NCI-H774 (cell line): ENCODE measurements at places on chromosomes 2 and 18.

- no peak for DNase-seq
These were observed 260.0 kb upstream of the HS6ST1 start for GRCh38 chr2:128578406-128579390.

DNA sequence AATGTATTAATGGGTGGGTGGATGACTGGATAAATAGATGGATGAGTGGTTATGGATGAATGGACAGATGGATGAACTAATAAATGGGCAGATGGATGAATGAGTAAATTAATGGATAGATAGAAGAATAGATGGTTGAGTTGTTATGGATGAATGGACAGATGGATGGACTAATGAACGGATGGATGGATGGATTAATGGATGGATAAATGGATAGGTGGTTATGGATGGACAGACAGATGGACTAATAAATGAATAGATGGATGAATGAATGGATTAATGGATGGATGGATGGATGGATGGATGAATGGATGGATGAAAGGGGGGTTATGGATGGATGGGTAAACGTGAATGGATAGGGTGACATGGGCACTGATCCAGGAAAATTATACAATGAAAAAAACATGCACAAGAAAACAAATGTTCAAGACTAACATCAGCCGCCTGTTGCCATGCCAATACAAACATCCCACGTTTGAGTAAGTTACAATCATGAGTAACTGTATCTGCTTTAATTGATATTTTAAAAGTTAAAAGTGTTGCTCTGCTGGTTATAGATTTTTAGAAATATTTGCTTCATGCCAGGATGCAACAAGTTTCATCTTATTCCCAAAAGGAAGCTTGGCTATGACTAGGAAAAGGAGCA, 20.8 kb downstream of the PXDN start:
- no peak for DNase-seq

DNA sequence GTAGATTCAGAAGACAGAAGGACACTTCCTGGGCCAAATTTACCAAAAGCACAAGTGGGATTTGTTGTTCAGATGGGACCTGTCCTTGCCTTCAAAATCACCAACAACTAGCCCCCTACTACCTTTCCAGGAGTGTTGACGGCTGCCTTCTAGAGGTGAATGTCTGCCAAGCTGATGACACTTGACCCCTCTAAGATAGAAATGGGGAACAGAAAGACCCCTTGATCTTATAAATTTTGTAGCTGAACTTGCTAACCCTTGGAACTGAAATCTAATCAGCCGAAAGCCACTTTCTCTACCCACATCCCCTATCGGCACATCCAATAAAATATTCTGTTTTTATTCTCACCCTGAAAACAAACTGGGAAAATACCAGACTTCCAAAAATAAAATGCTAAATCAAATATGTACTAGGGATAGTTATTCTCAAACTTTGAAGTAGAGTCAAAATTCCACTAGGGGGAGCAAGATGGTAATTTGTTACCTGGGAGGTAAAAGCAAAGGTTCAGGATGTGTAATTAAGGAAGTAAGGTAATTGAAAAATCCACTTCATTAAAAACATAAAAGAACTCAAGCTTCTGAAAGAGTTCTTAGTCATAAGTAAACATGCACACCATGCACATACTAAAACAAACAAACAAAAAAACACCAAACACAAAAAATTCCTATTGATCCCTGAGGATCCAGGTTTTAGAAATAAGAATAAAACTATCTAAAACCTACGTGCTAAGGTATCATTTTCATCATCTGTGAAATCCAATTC, 119.2 kb downstream of the ANKRD44 start:
- DNase-seq, result peak; percentile 38

- no peak for DNase-seq
These were observed 889.1 kb upstream of the NRXN1 start for GRCh38 chr2:51921076-51921475.

DNA sequence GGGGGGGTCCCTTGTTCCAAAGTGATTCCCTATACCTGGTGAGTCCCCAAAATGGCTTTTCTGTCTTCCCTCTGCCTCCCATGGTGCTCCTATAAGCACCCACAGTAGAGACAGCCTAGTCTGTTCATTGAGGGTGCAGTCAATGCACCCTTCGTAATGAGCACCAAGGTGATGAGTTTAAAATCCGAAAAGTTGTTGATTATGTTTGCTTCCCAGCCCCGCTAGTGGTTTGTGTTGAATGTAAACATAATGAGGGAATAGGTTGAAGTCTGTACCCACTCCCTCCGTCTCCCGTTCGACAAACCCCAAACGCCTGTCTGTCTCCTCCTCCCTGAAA, 2.3 kb downstream of the FOSL2 start:
- DNase-seq, result no peak

DNA sequence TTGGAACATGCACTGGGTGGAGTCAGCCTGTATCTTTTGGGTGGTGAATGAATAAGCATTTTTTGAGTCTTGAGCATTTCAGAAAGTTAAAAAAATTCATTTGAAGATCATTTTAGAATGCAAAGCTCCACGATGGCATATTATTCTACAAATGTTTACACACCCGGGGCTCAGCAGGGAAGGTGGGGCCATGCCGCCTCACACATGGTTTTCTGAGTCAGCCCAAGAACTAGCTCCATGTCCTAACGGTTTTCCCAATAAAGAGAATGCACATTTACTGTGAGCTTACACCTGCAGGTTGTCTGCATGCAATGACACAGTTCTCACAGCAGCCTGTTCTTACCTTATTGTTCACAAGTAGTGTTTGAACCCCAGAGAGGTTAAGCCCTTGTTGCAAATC, 670.3 kb downstream of the GALR1 start:
- no peak for DNase-seq

DNA sequence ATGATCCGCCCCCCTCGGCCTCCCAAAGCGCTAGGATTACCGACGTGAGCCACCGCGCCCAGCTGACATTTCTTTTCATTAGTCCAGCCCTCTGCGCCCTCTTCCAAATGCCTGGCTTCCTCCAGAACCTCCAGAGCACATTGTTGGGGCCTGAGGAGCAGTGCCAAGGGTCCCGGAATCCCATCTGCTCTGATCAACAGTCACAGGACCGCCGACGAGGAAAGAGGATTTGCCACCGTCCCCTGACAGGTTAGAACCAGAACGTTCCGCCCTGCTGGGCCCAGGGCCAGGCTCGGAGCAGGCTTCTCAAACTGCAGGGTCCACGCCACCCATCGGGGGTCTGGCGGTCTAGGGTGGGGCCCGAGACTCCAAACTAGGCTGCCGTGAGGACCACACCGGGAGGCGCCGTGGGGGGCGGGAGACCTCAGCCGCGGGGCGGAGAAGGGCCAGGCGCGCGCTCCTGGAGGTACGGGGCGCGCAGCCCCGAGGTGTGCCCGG, 36.9 kb upstream of the ITM2C start:
- no peak for DNase-seq

DNA sequence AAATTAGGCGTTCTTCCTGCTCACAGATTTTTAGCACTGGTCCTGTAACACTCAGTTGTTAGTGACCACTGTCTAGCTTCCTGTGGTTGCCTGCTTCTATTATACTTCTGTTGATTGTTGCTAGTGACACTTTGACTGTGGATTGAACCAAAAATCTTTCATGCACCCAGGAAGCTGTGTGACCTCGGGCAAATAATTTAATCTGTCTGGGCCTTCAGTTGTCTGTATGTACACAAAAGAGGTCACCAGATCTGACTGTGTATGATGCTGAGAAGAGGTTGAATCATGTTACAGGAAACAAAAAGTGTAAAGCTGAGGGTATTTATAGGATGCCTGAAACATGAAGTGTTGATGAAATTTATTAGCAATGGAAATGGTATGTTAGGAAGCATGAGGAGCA, 12.7 kb downstream of the ICOS start:
- no peak for DNase-seq

DNA sequence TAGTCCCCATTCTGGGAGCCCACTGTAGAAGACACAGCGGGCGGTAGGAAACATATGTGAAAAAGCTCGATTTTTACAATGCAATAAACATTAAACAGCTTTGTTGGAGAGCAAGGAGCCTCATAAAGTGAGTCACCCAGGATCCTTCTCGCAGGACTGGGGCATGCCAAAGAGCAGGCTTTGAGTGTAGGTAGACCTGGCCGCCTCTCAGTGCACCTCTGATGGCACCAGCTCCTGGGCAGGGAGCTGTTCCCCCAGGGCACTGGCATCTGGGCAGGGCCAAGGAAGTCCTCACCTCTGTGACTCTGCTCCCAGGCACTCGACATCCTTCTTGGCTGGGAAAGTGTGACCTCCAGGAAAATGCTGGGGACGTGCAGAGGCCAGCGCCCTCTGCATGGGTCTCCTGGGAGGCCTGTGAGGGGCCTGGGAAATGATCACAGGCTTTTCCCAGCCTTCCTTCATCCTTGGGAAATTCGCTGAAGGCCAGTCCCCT, 94.2 kb downstream of the POLR1A start:
- DNase-seq, result no peak

- DNase-seq, result no peak
These were observed 24.9 kb downstream of the TET3 start for GRCh38 chr2:74009577-74009976.

DNA sequence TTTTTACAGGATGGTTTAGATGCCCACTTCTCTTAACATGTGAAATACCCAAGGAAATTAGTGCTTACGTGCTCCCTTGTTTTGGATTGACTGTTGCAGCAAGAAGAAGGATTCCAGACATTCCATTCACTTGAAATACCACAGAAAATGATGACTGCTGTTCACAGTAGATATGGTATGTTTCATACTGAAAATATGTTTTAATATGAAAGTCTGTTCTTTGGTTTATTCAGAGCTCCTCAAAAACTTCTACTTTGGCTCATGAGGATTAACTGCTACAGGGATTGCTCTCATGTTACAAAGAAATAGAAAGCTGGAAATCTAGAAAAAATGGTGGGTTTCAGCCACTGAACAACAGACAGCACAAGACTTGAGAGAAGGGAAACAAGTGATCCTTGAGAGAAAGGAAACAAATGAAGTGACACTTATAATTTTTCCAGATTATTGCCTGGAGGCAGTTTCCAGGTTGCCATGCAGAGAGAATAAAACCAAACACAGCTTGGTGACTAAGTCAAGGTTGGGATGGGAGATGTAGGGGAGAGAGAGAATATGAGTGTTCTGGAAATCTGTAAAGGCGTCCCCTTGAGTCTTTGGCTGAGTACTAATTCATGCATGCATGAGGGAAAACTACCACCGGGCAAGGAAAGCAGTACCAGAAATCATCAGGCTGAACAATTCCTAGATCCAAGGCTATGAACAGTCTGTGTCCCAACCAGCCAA, 348.1 kb downstream of the CLIP4 start:
- DNase-seq, result no peak

DNA sequence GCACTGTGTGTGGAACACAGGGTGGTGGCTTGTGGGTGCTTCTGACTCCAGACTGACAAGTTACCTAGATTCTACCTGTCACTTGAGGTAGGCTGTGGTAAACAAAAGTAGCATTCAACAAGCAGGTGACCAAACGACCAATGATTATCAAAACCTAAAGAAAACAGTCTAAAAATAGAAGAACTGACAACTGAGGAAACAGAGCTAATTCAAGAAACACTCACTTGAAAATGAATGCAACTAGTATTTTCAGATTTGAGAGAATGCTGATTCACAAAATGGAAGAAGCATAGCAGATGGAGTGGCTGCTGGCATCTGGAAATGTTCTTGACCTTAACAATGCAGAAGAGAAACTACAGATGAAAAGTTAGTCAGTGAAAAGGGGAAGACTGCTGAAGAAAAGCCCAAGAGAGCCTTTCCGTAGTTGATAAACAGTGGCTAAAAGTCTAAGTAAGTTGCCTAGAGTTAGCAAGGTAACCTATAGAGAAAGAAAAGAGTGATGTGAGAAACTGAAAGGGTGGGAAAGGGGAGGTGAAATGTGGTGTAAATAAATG, 170.4 kb downstream of the NCK2 start:
- no peak for DNase-seq

DNA sequence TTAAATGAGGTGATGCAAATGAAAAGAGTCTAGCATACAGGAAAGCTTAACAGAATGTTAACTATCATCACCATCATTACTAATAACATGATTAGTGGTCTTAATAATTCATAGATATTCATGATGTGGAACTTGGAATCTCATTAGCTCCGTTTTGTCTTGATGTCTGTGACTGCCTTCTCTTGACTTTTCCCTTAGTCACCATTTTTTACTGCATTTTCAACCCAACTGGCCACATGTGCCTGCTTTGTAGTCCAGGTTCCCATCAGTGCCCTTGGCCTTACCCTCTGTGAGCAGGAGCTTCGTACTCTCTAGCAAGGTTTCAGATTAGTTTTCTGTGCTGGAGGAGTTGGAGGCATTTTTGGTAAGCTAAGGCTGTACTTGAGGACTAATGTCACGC, 47.0 kb downstream of the RAB31 start:
- no peak for DNase-seq
